Activated CD4-positive, alpha-beta T cell treated with anti-CD3 and anti-CD28 coated beads, Interleukin-2, amount 50 U/mL, for 24 hours (primary cell): ENCODE measurements at places on chromosomes 7 and 10.

DNA sequence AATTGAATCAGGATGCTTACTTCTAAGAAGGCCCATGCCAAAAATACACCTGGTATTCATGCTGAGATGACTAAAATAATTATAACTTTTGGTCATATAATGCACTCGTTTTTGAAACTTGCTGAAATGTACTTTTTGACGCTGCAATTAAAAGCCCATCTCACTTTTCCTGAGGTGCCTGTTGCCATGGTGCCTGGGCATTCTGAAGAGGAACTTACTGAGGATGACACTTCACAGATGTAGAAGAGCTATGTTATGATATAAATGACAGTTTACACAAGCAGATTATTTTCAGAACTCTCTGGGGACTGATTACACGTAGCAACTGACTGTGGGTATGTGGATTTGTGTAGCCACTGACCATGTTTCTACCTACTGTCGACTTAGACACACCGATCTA is 182.4 kb downstream of the TPK1 start:
- DNase-seq = no peak

- DNase-seq = no peak
These were observed 188.0 kb downstream of the PPP1R9A start for GRCh38 chr7:95095259-95095965.

- DNase-seq = no peak
These were observed 192.3 kb downstream of the REEP3 start for GRCh38 chr10:63713191-63714144.

DNA sequence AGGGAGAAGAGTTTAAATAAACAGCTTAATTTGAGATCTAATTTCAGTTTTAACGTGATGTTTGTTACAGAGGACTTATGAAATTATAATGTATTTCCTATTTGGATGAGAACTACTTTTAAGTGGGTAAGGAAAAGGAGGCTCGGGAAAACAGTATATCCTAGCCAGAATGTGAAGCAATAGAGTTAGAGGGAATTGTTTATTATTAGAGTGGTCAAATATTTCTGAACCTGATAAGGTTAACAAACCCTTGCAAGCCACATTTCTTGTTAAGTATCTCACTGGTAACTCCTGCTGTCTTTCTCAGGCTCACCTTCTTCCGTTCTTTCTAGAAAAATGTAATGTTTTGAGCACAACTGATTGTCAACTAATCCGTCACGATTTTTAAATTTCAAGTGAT is 335.1 kb upstream of the MBL2 start:
- no peak for DNase-seq

- DNase-seq = no peak
These were observed 119.9 kb upstream of the RHOBTB1 start for GRCh38 chr10:61063901-61064300.

DNA sequence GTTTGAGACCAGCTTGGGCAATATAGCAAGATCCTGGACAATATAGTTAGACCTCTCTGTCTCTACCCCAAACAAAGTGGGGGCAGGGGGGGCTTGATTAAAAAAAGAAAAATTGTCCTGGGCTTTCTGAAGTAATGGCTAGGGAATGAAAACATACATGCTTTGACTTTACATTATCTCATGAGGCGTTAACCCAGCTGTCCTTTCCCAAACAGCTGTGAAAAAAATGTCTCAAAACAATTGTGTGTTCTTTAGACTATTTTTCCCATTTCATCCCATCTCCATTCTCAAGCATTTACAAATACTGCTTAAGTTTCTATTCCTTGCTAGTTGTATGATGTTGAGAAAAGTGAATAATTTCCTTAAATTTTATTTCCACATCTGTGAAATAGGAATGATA is 27.0 kb upstream of the CDK13 start:
- no peak for DNase-seq

DNA sequence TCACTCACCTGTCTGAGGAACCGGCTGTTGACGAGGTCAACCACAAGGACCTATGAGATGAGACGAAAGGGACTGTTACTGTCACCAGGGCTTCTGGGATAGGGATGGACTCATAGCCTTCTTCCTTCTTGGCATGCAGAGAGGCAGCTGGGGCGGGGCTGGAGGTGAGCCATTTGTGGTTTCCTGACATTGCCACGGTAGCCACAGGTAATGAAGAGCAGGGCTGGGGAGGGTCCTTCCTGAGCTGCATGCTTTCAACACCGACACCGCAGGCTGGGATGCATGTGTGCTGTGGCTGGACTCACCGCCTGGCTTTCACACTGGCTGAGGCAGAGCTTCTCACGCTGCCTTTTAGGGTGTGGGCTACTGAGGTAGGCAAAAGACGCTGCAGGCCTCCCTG is 46.4 kb upstream of the MKRN1 start:
- DNase-seq = no peak

DNA sequence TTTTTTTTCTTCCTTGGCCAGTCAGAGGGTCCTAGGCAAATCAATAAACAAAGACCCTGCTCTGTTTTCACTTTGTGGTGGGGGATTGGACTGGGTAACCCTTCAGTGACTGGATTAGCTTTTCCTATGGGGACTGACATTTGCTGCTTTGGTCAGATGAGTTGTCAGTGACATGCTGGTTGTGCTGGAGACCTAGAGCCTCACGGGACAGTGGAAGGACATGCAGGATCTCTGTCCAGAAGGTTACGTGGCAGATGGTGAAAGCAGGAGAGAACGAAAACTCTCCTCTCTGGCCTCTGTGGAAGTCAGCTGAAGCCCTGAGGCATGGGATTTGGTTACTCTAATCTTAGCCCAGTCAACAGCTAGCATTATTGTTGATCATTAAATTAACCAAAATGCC is 90.0 kb upstream of the BMPER start:
- DNase-seq = no peak

DNA sequence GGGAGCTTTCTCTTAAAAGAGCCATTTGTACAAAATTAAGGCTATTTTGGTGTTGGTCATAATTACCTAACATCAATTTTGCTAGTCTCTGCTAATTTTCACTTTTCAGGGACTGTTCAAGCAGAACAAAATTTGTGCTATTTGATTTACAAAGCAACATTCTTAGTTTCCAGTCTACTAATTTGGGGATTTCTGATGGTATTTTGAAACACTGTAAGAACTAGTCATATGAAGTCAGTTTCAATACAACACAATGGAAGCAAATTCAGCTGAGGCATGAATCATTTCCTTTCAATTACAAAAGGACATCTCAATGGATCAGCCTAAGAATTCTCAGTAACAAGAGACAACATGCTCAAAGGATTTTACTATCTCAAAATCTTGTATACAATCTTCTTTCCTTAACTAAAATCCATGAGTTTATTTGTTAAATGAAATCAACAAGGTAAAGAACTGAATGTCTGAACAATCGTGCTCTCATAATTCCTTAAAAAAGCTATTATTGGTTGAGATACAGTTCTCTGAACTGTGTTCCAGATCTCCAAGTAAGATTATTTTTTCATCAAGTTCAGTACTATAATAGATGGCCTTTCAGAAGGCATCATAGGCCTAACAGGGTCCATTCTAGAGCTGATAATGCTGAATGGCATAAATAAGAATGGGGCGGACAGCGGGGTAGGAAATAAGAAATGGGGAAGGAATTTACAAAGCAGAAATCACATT is 144.6 kb downstream of the NRCAM start:
- no peak for DNase-seq

- DNase-seq = no peak
These were observed 20.5 kb downstream of the GRID1 start for GRCh38 chr10:86345859-86346798.

DNA sequence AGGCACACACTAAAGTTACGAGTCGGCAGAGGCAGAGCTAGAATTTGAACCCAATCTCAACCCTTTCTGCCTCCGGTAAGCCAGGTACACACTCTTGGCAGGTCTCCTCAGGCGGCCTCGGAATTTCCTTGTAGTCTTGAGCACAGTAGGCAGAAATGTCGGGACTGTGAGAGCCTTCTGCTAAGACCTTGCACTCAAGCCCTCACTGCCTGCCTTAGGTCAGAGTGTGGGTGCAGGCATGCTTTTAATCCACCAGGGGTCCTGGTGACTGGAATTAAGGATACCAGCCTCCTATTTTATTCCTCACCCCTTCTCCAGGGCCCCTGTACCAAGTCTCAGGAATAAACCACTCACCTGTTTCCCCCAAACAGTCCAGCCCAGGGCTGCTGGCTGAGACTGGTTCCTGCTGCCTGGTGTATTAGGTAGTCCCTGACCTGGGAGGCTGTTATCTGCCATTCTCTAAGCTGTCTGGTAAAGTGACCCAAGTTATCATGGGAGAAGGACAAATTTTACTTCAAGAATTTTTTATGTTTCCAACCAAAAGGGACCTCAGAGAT is 855 bp downstream of the ATP6V1F start:
- no peak for DNase-seq

DNA sequence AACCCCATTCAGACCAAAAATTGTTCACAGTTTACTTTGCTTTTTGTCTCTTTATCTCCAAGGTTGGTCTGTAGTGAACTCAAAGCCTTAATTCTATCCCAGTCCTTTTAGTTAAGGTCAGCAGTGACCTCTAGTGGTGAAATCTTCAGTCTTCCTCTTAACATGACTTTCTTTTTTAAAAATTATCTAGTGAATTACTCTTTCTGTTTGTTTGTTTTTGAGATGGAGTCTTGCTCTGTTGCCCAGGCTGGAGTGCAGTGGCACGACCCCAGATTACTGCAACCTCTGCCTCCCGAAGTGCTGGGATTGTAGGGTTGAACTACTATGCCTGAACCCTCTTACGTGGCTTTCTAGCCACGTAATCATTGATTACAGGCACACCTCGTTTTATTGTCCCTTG is 25.0 kb downstream of the ZNF487 start:
- DNase-seq = no peak

- DNase-seq = no peak
These were observed 129.3 kb downstream of the MYOF start for GRCh38 chr10:93352638-93353383.

DNA sequence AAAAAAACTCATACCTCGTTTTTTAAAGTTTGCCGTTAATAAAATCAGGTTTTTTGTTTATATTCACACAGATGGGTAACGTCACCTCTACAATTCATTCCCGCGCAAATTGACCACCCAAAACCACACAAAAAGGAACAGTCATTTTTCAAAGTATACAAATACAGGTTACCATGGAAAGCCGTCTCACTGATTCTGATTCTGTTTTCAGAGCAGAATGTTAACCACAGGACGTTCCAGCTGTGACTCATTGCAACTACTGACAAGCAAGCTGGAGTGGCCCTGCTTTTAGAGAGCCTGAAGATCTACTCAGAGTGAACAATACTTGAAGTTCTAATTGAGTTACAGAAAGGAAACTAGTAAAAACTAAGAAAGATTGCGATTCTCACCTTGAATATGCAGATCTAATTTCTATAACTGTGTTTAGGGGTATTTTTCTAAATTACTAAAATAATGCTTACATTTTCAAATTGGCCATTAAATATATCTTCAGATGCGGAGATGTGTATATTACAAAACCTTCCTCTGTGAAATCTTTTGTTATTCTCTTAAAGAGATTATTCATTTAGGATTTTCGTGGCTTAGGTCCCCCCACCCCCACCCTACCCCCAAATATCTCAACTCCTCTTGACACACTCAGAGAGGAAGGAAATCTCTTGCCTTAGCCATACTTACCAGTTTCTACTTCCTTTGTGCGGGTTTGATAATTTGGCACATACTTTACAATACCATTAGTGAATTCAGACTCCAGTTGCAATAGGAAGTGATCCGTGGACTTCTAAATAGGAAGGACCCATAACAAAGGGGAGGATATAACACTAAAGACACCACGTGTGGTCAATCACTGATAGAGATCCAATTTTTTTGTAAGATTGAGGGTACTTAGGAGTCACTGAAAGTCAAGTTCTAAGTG is 106.0 kb downstream of the CUBN start:
- DNase-seq = peak; percentile 19

DNA sequence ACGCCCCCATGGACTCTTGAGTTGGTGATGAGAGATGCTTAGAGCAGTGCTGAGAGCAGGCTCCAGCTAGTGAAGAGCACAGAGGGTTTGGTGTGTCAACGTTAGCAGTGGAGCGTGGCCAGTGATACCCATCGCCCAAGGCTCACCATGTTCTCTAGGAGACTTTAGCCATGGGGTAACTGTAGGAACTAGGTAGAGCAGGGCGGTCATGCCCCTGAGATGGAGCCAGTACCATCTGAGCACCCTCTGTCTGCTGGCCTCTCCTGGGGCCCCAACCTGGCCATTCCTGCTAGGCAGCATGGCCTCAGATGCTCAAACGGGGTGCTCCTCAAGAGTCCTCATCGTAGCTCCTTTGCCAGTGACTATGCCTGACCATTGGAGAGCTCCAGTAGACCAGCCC is 179.7 kb downstream of the KCND2 start:
- DNase-seq = no peak

DNA sequence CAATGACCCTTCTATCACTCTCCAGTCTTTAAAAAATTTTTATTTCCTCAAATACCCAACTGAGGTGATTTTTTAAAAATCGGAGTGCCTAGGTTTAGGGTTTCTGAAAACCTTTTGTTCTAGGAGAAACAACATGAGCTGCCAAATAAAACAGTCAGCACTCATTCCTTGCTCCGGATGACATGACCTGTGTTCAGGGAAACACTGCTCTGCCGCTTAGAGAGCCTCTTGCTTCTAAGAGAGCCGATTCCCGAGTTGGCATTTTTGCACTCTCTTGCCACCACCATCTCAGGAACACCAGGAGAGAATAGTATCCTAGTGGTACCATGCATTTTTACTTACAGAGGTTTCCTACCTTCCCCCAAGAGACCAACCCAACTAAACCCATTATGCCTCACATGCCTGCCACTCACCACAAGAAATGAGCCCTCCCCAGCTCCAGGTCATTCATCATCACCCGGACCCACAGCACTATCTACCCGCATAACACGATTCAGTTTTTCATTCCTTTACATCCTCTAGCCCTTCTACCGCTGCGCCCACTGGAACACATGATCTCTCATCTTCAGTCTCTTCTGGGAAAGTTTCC is 365.4 kb downstream of the THSD7A start:
- DNase-seq = no peak

GRCh38 chr10:132386419-132386831 is 10.6 kb upstream of the PWWP2B start:
- no peak for DNase-seq

DNA sequence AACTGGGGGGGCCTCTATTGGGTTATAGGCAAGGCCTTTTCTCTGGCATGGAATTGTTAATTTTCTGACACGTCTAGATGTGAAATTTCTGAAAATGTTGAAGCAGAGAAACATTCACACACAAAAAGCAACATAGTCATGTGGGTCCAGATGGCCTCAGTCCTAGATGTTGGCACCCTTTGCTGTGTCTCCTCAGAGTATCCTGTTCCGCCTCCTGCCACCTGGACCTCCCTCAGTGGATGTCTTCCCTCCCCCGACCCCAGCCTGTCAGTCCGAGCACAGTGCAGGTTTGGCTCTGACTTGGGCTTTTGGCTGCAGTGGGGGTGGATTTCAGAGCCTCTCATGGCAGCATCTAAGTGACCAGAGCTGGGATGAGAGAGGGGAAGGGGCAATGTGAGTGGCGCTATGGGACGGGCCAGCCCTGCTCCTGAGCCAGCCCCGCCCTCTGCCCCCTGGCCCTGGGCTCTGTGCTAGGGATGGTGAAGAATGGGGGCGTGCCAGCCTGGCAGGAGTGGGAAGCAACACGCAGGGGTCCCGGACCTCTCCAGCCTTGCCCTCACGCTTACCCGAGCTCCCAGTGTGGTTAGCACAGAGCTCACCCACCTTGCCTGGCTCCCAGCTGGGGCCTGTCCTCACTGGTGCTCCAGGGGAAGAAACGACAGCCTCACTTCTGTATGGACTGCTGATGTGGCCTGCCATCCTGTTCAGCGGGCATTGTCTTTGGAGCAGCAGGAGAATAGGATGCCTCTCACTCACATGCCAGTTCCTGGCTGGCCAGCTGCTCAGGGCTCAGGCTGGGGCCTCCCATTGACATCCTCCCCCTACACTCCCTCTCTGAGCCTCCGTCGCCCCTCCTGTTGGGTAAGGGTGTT is 6.2 kb downstream of the ATP6V0E2 start:
- DNase-seq = no peak
